ENCODE measurements at places on chromosomes 11 and 22. TPM values are rescaled to one million over a fixed set of nuclear protein-coding genes. Genes with fewer than 3 reads are reported as not detected.

- H3K27me3 ChIP-seq = no peaks in the 10 kb centered on the region
- DNase-seq = peak; percentile 70
- H3K27ac ChIP-seq = no peak overlapping the region
- H3K4me3 ChIP-seq = no peak overlapping the region
- H3K36me3 ChIP-seq = no peaks in the 10 kb centered on the region
These were observed 9.9 kb downstream of the GVQW3 start for GRCh38 chr11:76391021-76391420.

DNA sequence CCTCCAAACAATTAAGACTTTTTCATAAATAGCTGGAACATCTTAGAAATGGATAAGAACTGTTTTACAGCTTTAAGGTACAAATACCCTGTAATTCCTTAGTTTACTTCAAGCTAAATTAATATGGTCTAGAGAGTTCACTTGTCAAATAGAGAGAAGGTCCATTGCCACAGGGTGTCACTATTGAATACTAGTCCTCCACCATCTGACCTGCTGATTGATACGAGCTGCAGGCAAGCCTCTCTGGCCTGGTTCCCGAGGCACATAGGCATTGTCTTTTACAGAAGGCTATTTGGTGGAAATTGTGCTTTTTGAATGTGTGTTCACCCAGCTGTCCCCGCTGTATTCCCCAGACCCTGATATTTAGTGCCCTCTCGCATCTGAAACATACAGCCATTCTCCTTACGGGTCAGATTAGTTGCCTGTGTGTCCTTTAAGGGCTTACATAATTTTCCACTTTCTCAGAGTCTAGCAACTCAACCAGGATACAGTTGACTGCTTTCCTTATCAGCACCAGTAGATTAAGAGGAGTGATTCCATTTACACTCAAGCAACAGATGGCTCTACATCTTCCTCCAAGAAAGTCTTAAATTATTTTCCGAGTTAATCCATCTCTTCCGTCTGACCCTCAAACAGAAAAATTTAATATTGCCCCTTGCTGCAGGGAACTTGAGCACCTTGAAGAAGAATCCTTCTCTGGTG is 788.8 kb upstream of the FAT3 start:
- no peaks in the 10 kb centered on the region for H3K4me1 ChIP-seq
- H3K4me3 ChIP-seq = no peak overlapping the region
- no peaks in the 10 kb centered on the region for H3K27me3 ChIP-seq
- no peak overlapping the region for H3K27ac ChIP-seq

- H3K4me1 ChIP-seq = peaks cover 4% of the 10 kb centered on the region
- H3K27ac ChIP-seq = no peak overlapping the region
- H3K4me3 ChIP-seq = no peak overlapping the region
- no peaks in the 10 kb centered on the region for H3K27me3 ChIP-seq
- no peak for DNase-seq
- no peaks in the 10 kb centered on the region for H3K36me3 ChIP-seq
These were observed 11.1 kb downstream of the YAP1 start for GRCh38 chr11:102121329-102121728.

DNA sequence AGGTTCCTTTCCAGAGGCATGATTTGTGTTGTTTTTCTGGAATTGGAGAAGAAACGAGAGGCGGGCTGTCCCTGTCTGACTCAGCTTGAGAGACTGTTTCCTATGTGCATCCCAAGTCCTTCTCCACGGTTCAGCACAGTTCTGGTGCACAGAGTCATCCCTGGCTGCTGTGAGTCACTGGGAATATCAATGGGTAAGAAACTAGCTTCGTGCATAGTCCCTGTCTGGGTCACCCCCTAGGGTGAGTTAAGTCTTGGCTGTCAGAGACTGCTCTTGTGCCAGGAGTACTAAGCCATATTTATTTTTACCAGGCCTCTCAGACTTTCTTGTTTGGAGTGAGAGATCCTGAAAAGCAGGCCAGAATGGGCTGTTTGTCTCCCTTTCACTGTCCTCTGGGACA is 2.4 kb upstream of the LRP4 start:
- peaks cover 50% of the 10 kb centered on the region for H3K4me1 ChIP-seq
- peaks cover 8% of the 10 kb centered on the region for H3K27me3 ChIP-seq
- DNase-seq = peak; percentile 75

- no peaks in the 10 kb centered on the region for H3K36me3 ChIP-seq
- no peak overlapping the region for H3K4me3 ChIP-seq
- no peak overlapping the region for H3K27ac ChIP-seq
- H3K4me1 ChIP-seq = no peaks in the 10 kb centered on the region
- DNase-seq = no peak
These were observed 25.1 kb upstream of the CAVIN3 start for GRCh38 chr11:6345366-6345765.

GRCh38 chr11:46359953-46360352 is 12.7 kb downstream of the DGKZ start:
- H3K4me3 ChIP-seq = no peak overlapping the region
- DNase-seq = no peak
- H3K4me1 ChIP-seq = peaks cover 35% of the 10 kb centered on the region
- no peak overlapping the region for H3K27ac ChIP-seq
- H3K27me3 ChIP-seq = no peaks in the 10 kb centered on the region

DNA sequence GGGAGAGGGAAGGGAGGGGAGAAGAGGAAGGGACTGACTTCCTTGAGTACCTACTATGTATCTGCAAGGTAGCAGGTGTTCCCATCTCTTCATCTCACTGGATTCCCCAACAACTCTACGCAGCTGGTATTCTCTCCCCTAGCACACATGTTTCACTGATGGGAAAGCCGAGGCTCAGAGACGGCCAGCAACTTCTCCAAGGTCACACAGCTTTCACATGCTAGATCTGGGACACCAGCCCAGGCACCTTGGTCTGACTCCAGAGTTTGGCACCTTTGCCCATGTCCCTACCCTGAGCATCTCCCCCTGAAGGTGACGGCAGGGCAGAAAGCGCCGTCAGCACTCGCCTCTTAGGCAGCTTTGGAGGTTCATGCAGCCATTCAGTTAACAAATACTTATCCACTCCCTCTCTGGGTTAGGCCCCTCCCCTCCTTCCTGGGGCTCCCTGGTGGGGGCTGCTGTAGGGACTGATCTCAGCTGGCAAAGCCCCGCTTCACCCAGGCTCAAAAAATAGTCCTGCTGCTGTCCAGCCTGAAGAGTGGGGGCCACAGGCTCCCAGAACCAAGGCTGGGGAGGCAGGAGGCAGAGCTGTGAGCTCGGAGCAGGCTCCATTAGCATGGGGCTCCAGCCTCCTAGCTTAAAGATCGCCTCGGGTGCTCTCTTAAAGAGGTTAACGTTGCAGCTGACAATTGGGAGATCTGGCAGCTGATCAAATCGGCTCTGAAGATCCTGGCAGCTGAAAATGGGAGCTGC is 79.4 kb downstream of the IGLL1 start:
- no peaks in the 10 kb centered on the region for H3K27me3 ChIP-seq
- peaks cover 25% of the 10 kb centered on the region for H3K4me1 ChIP-seq
- H3K4me3 ChIP-seq = no peak overlapping the region
- DNase-seq = peak; percentile 84
- no peak overlapping the region for H3K27ac ChIP-seq

DNA sequence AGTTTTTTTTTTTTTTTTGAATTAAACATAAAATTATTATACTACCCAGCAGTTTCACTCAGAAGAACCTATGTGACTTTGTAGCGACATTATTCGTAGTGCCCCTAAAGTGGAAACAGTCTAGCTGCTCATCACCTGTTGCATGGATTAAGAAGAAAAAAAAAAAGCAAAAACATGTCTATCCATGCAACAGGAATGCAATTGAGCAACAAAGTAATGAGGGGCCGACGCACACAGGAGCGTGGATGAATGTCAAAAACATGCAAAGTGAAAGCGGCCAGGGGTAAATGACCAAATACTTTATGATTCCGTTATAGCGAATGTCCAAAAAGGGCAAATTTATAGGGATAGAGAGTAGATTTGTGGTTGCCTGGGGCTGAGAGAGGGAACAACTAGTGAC is 16.3 kb downstream of the MYO18B start:
- H3K4me3 ChIP-seq = no peak overlapping the region
- H3K27me3 ChIP-seq = no peaks in the 10 kb centered on the region
- H3K36me3 ChIP-seq = no peaks in the 10 kb centered on the region
- no peaks in the 10 kb centered on the region for H3K4me1 ChIP-seq
- no peak for DNase-seq

DNA sequence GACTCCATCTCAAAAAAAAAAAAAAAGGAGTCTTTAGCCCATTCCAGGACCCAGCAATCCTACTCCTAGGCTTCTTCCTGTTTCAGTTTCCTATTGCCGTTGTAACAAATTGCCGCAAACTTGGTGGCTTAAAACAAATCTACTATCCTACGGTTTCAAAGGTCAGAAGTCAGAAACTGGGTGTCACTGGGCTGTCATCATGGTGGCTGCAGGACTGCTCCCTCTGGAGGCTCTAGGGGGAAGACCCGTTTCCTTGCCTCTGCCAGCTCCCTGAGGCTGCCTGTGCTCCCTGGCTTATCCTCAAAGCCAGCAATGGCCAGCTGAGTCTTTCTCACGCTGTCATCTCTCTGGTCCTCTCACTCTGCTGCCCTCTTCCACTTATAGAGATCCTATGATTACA is 8.7 kb upstream of the DAGLA start:
- H3K27ac ChIP-seq = no peak overlapping the region
- H3K27me3 ChIP-seq = peaks cover 5% of the 10 kb centered on the region
- DNase-seq = no peak
- H3K36me3 ChIP-seq = no peaks in the 10 kb centered on the region
- peaks cover 7% of the 10 kb centered on the region for H3K4me1 ChIP-seq

GRCh38 chr11:85464283-85464682 is 162.9 kb downstream of the DLG2 start:
- H3K27me3 ChIP-seq = no peaks in the 10 kb centered on the region
- H3K4me1 ChIP-seq = no peaks in the 10 kb centered on the region
- H3K36me3 ChIP-seq = no peaks in the 10 kb centered on the region
- DNase-seq = no peak
- no peak overlapping the region for H3K4me3 ChIP-seq
- H3K27ac ChIP-seq = no peak overlapping the region

DNA sequence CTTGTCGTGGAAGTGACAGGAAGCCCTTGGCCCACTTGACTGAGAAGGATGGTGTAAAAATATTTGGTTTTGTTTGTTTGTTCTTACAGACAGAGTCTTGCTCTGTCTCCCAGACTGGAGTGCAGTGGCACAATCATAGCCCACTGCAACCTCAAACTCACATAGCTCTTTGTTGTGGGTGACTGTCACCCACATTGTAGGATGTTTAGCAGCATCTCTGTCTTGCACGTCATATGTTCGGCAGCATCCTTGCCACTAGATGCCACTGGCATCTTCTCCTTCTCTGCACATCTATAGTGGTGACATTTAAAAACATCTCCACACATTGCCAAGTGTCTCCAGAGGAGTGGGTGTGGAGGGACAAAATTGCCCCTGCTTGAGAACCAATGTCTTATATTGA is 56.8 kb downstream of the PRR5L start:
- H3K36me3 ChIP-seq = no peaks in the 10 kb centered on the region
- peaks cover 5% of the 10 kb centered on the region for H3K4me1 ChIP-seq
- no peak for DNase-seq
- no peak overlapping the region for H3K27ac ChIP-seq

- no peak for DNase-seq
- H3K4me1 ChIP-seq = peaks cover 42% of the 10 kb centered on the region
- H3K36me3 ChIP-seq = no peaks in the 10 kb centered on the region
These were observed 11.7 kb downstream of the LRP4 start for GRCh38 chr11:46906609-46907041.

DNA sequence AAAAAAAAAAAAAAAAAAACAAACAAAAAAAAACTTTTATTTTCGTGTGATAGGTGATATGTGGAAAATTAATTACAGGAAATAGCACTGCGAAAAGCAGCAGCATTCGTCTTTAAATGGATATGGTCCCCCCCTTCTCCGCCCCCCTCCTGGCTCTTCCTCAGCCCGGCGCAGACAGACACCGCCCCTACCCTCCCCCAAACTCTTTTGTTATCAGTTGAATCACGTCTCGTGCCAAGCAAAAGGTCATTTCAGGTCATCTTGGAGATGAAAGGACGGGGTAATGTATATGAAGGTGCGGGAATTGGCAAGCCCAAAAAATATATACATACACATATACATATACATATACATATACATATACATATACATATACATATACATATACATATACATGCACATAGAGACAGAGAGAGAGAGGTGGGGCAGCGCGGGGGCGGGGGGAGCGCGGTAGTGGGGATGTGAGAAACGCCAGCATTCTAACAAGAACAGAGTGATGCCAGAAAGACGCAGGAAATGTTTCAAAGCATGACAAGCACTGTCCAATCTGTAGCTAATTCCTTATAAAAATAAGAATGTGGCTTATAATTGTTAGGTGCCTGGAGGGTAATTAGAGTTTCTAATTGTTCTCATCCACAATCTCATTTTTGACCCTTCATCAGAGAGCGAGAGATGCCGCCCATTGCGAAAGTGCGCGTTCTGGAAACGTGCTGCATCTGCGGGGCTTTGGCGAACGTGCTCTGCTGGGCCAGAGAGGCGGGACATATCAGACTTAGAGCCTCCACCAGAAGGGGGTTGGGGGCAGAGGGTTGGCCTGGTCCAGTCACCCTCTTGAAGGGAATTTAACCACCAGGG is 214.5 kb upstream of the UBASH3B start:
- peak; percentile 92 for DNase-seq
- H3K36me3 ChIP-seq = no peaks in the 10 kb centered on the region
- peak overlapping the region; percentile 87 for H3K27ac ChIP-seq

- no peak for DNase-seq
- H3K27me3 ChIP-seq = no peaks in the 10 kb centered on the region
- H3K27ac ChIP-seq = no peak overlapping the region
- H3K4me1 ChIP-seq = peaks cover 9% of the 10 kb centered on the region
- peaks cover 13% of the 10 kb centered on the region for H3K36me3 ChIP-seq
- H3K4me3 ChIP-seq = peak overlapping the region; percentile 44
These were observed 776 bp downstream of the NLRX1 start for GRCh38 chr11:119169282-119169719.

DNA sequence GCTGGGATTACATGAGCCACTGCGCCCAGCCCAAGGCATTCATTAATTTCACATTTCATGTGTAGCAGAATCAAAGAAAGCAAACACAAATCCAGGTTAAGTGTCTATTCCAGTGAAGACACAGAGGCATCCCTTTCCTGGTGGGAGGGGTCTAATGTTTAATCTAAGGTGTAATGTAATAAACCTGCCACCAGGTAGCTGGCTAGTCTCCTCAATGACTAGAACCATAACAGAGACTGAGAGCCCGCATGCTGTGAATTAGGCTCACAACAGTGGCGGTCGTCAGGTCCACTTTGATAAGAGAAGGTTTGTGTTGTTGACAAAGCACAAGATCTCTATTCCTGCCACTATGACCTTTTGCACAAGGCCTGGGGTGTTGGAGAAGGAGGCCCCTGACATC is 64.2 kb upstream of the ADA2 start:
- H3K27ac ChIP-seq = no peak overlapping the region
- H3K27me3 ChIP-seq = no peaks in the 10 kb centered on the region
- H3K4me3 ChIP-seq = no peak overlapping the region
- H3K36me3 ChIP-seq = no peaks in the 10 kb centered on the region
- peaks cover 2% of the 10 kb centered on the region for H3K4me1 ChIP-seq

MMP12 gene
- total RNA-seq = not detected

XKR3 gene
- 0.10 TPM for total RNA-seq

TSPAN32 gene
- total RNA-seq = 2.5 TPM

CARD16 gene
- total RNA-seq = 9.7 TPM

CDC45 gene
- total RNA-seq = 4.0 TPM

TRIM22 gene
- 25.3 TPM for total RNA-seq

SLCO2B1 gene
- 32.2 TPM for total RNA-seq

All from spinal cord (tissue), 10 donors.